Mucosa of gallbladder (tissue), 1 donor: ENCODE measurements at places on chromosomes 2 and 18.

GRCh38 chr18:44747157-44747556 is 66.5 kb downstream of the SETBP1 start:
- DNase-seq = no peak

GRCh38 chr2:189900726-189901125 is 116.5 kb downstream of the PMS1 start:
- no peak for DNase-seq

- DNase-seq = no peak
These were observed 20.5 kb upstream of the RPL37A start for GRCh38 chr2:216478151-216478550.

DNA sequence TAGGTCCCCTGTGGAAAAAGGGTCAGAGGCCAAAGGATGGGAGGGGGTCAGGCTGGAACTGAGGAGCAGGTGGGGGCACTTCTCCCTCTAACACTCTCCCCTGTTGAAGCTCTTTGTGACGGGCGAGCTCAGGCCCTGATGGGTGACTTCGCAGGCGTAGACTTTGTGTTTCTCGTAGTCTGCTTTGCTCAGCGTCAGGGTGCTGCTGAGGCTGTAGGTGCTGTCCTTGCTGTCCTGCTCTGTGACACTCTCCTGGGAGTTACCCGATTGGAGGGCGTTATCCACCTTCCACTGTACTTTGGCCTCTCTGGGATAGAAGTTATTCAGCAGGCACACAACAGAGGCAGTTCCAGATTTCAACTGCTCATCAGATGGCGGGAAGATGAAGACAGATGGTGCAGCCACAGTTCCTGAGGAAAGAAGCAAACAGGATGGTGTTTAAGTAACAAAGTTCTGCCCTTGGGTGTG is 165.8 kb downstream of the RPIA start:
- peak; percentile 36 for DNase-seq

DNA sequence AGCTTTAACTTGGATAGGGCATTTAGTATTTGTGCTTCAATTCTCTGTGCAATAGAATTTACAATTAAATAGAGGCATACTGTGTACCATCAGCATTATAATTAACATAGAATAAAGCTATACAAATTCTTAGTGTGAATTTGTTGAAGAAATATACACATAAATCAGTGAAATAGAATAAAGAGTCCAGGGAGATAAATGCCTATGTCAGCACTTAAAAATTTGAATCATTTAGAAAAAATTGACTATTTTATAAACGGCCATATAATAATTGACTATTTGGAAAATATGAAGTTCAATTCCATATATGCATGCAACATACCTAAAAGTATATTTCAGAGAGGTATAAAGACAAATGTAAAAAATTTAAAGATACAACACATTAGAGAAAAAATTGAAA is 348.7 kb downstream of the NR4A2 start:
- no peak for DNase-seq

DNA sequence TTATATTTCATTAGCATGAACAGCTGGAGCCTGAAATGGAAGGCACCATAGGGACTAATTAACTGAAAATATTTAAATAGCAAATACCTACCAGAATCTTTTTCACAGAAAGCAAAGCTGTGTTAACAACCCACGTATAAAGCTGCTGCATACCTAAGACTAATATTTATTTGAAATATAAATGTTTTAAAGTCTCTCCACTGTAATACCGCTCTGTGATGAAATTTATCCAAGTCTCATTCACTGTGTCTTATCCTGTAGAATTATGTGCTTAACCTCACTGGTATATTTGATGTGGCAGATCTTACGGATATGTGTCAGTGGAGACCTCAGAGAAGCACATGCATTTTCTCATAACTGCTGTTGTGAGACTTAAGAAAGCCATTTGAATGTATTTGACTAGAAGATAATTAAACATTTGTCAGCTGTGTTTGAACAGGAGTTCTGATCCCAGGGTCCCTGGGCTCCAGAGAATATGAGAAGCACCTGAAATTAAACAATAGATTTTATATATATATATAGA is 373.3 kb downstream of the ZNF804A start:
- no peak for DNase-seq

- no peak for DNase-seq
These were observed 541.6 kb downstream of the SLC4A3 start for GRCh38 chr2:220168891-220169546.

GRCh38 chr2:129369437-129369836 is 610.0 kb upstream of the RAB6C start:
- no peak for DNase-seq

- DNase-seq = no peak
These were observed 269.4 kb upstream of the CCDC68 start for GRCh38 chr18:55228707-55229106.

DNA sequence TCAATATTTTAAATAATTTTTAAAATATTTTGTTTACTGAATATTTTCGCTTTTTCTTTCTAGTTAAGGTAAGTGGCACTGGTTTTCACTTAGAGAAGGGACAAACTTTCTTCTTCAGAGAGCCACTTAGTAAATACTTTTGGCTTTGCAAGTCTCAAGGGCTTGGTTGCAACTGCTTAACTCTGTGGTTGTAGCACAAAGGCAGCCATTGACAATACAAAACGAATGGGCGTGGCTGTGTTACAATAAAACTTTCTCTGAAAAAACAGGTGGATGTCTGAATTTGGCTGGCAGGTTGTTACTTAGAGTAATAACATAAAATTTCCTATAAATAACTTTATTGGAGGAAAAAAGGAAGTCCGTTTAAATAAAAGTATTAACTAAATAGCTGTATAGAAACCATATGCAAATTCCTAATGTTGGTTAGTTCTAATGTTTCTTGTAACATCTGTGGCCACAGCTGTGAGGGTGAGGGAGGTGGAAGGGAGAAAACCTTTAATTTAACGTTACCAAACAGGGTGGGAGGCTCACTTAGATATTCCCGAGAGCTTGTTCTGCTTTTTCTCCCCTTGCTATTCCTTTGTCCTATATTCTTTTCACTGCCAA is 62.4 kb upstream of the TNP1 start:
- DNase-seq = no peak

DNA sequence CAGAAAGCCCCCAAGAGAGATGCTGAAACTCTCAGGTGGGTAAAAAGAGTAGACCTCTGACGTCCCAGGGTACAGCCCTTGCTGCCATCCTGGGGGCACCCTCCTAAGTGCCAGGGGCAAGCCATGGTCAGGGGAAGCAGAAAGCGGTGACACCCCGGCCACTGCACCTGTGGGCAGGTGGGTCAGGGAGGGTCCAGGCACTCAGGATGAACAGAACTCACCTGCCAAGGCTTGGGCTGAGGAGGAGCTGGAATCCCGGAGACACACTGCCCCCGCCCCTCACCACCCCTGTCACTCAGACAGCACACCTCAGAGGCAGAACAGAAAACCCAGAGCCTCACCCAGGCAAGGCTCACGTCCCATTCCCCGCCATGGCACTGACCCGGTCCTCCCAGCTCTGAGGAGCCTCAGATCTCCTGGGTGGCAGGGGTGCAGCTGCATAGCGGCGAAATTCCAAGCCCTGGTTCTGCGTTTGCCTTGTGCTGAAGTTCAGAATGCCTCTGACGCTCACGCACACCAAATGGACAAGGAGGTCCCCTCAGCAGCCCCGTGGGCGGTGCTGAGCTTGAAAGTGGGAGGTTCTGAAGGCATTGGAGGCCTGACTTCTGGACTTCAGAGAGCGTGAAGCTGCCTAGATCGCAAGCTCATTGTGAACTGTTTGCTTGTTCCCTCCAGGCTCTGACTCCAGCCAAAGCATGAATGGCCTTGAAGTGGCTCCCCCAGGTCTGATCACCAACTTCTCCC is 4.3 kb downstream of the GPR17 start:
- DNase-seq = no peak

- peak; percentile 71 for DNase-seq
These were observed 3.7 kb upstream of the BCL2L11 start for GRCh38 chr2:111116843-111117597.

DNA sequence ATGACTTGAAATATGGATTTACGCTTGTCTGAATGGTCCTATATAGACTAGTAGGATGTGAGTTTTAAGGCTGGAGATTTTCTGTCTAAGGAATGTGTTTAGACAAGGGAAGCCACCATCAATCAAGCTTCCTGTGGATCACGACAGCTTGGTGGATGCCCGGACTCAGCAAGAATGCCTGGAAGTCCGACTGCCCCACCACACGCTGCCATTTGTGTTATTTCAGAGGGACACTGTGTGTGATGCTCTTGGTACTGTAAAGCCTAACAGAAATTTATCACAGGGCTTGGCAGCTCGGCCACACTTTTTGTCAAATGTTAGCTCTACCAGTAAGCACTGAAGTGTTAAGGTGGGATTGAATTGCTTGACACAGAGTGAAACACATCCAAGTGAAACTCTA is 127.1 kb upstream of the CDH7 start:
- DNase-seq = no peak

DNA sequence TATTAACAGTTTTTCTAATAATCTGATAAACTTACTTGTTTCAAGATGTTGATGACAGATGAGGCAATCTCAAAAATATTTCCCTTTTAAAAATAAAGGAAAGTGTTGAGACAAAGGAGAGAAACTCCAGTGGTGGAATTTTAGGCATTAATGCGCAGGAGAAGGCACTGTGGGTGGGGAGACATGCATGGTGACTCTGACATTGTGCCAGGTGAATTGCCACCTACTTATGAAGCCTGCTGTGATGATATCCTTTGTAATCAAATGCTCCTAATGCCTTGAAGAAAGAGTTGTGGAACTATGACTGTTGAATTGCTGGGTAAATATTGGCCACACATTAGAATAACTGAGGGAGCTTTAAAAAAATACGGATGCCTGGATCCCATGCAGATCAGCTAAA is 101.4 kb downstream of the PLA2R1 start:
- no peak for DNase-seq

GRCh38 chr2:39673018-39673417 is 7.3 kb downstream of the TMEM178A start:
- DNase-seq = no peak

DNA sequence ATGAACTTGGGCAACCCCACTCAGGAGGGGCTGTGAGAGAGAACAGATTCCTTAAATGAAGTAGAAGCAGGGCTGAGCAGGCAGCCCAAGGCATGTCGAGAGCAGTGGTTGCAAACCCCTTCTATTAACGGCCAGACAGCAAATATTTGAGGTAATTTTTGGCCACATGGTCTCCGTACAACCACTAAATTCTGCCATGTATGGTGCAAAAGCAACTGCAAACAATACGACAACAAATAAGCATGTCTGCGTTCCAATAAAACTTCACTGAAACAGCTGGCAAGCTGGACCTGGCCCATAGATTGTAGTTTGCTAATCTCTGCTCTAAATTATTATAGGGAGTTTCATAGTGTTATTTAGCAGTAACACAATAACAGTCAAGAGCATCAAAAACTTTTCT is 217.0 kb upstream of the ZNF521 start:
- no peak for DNase-seq

DNA sequence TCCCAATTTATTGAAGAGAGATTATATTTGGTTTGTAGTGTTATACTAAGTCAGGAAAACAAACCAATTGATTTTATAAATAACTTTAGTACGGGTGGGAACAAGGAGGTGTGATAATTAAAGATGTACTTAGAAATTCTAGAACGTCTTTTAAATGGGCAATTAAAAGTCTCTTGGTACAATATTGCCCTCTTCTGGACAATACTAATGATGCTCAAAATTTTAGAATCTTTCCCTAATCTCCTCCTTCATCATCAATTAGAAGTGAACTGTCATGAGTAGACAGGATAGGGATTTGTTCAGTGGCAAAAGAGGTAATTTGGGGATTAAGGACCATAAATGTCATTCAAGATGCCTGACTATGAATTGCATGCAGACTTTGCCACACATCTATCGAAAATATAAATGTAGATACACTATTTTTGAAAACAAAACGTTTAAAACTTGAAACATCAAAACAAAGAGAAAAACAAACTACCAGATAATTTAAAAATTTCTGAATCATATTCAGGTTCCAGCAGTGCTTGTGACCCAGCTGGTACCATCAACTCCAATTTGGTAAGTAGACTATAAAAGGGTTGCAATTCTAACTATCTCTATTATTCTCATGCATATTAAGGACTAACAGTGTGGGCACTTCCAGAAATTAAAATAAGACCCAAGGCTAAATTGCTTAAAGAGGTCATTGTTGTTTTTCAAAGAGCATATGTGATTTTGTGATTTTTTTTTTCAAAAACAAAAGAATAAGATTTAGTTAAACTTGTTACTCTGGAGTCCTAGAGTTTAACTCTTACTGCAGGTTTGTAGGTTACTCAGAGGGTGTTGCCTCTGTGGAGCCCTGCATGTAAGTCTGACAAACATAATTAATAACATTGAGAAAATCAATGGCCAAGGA is 123.5 kb downstream of the LAMA3 start:
- DNase-seq = no peak

DNA sequence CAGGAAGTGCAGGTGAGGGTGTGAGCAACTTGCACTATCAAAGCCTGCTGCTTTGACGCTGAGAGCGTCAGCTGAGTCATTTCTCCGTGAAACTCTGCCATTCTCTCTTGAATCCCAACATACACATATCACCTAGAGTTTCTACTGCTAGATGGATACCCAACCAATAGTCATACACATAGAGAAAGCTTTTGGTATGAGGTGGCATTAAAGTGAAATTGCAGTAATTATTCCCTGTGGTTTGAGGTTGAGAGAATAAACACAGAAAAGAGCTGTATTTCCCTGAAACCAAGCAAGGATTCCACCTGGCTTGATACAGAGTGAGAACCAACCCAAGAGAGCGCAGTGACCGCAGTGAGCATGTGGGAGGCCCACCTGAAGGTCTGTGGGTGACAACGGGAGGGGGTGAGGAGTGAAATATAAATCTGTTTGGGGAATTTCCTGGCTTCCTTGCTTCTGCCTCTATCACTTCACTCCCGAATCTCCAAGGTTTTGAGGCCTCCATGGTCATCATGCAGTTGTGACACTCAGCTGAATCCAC is 28.8 kb upstream of the TMEM18 start:
- no peak for DNase-seq

DNA sequence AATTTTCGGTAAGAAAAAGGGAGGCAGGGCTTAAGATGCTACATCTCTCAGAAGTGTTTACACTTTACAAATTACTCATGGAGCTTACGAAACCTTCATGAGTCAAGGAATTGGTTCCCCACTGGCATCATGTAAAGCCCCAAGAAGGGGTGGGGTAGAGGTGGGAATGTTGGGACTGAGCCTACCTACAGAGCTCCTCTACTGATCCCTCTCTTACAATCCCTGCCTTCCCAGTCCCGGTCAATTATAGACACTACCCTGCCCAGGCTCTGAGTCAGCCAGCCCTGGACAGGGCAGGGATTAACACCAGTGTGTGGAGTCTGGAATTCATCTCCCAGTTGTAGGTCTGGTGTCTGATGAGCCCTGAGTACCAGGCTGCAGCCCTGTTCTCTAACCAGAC is 248.9 kb downstream of the PAX3 start:
- DNase-seq = no peak

DNA sequence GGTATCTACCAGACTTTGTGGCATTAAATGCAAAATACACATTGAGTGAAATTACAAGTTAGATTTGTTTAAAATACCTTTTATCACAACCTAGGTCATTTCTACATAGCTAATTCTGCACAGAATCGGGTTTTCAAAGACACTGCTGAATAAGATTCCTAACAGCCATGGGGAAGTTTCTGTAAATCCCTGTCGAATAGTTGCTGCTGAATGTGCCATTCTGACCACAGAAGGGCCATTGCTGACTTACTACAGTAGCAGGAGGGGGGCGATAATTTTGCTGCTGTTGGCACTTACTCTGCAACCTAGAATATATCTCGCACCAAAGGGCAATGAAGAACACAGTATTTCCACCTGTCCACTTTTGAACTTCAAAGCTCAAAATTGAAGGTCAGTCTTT is 232.8 kb downstream of the TCF4 start:
- no peak for DNase-seq

- no peak for DNase-seq
These were observed 68.3 kb downstream of the PTPN4 start for GRCh38 chr2:119827866-119828507.

GRCh38 chr2:216572582-216573578 is 60.3 kb upstream of the IGFBP2 start:
- peak; percentile 60 for DNase-seq
